ENCODE measurements at places on chromosomes 12 and 14. TPM values are rescaled to one million over a fixed set of nuclear protein-coding genes. Genes with fewer than 3 reads are reported as not detected.
A peak's percentile ranks its signal among the peaks of the same experiment; 100 is the strongest.

RTL1 gene
- 1.2 TPM for total RNA-seq

GLIPR1L1 gene
- total RNA-seq: 9.1 TPM

SCN8A gene
- total RNA-seq: 15.3 TPM

ALX1 gene
- not detected for total RNA-seq

KIF21A gene
- 70.2 TPM for total RNA-seq

PIWIL1 gene
- total RNA-seq: 53.0 TPM

DNA sequence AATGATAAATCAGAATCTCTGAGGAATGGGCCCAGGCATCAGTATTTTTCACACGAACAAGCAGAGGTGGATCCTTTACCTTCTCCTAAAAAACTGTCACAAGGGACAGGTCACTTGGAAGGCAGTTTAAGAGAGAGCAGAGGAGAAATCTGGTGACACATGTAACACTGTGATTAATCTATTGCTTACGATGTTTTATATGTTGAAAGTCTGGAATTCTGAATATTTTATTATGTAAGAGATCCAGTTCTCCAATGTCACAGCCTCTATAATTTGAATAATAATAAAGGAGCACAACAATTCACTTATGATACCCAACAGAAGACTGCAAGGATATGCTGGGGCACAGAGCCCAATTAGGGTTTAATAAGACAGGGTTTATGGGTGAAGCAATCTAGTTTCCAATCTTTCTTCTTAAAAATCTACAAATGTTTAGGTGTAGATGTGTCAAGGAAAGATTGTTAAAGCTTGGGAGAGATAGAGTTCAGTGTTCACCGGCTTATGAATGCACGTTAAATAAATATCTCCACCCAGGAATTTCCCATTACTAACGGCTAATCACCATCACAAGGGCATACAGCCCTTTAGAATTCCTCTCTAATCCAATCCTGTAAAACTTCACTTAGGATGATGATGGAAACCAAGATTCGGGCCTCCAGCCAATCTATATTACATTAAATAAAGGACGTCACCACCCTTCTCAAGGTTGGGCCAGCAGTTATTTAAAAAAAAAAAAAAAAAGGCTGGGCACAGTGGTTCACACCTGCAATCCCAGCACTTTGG lies 23.4 kb downstream of the DUSP16 start:
- DNase-seq: no peak
- no peak overlapping the region for H3K4me3 ChIP-seq
- no peaks in the 10 kb centered on the region for H3K27me3 ChIP-seq
- H3K27ac ChIP-seq: no peak overlapping the region

GRCh38 chr12:16350682-16351081 lies 3.2 kb downstream of the MGST1 start:
- no peak overlapping the region for H3K27ac ChIP-seq
- no peak for DNase-seq
- no peaks in the 10 kb centered on the region for H3K4me1 ChIP-seq
- no peaks in the 10 kb centered on the region for H3K36me3 ChIP-seq
- no peak overlapping the region for H3K4me3 ChIP-seq
- no peaks in the 10 kb centered on the region for H3K27me3 ChIP-seq

DNA sequence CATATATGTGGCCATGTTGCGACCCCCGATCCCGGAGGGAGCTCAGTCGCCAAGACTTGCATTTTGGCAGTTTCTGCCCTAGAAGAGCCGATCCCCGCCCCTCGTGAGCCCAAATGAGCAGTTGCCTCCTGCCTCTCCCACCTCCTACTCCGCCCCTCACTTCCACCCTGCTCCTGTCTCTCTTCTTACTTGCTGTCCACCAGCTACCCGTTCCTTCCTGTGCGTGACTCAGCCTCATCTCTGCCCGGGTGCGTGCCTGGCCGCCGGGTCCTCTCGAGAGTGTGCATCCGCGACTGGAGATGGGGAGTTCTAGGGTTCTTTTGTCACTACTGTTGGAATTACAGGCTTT lies 585 bp downstream of the GPATCH2L start:
- H3K4me1 ChIP-seq: peaks cover 22% of the 10 kb centered on the region
- DNase-seq: peak; percentile 62
- H3K27me3 ChIP-seq: no peaks in the 10 kb centered on the region
- H3K36me3 ChIP-seq: no peaks in the 10 kb centered on the region
- H3K27ac ChIP-seq: peak overlapping the region; percentile 69

DNA sequence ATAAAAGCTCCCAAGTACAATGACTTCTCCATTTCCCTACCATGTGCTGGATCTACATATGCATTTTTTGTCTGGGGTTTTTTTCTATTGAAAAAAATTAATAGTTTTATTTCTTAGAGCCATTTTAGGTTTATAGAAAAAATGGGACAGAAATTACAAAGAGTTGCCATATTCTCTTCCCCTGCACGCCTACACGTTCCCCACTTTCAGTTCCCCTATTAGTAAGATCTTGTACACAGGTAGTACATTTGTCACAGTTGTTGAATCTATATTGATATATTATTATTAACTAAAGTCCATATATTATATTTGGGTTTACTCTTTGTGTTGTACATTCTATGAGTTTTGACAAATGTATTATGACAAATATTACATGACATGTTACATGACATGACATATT lies 35.7 kb downstream of the SIX6 start:
- H3K27ac ChIP-seq: no peak overlapping the region
- no peak for DNase-seq
- H3K4me3 ChIP-seq: no peak overlapping the region
- H3K27me3 ChIP-seq: no peaks in the 10 kb centered on the region

GRCh38 chr12:90908465-90908864 lies 46.5 kb downstream of the CCER1 start:
- H3K4me1 ChIP-seq: no peaks in the 10 kb centered on the region
- no peak overlapping the region for H3K4me3 ChIP-seq
- H3K36me3 ChIP-seq: no peaks in the 10 kb centered on the region
- H3K27me3 ChIP-seq: no peaks in the 10 kb centered on the region

- H3K4me1 ChIP-seq: peaks cover 7% of the 10 kb centered on the region
- H3K36me3 ChIP-seq: no peaks in the 10 kb centered on the region
- no peak for DNase-seq
- no peak overlapping the region for H3K27ac ChIP-seq
- H3K27me3 ChIP-seq: no peaks in the 10 kb centered on the region
- peak overlapping the region; percentile 65 for H3K4me3 ChIP-seq
Observed at GRCh38 chr12:65742018-65743010, 82.0 kb upstream of the HMGA2 start.

DNA sequence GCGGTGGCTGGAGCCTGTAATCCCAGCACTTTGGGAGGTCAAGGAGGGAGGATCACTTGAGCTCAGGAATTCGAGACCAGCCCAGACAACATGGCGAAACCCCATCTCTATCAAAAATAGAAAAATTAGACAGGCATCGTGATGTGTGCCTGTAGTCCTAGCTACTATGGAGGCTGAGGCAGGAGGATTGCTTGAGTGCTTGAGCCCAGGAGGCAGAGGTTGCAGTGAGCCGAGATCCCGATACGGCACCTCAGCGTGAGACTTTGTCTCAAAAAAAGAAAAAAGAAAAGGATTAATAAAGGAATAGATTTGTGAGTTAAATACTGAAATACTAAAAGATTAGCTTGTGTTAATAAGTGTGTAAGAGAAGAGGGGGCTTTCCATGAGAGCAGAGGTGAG lies 29.4 kb downstream of the RPGRIP1 start:
- DNase-seq: no peak
- peak overlapping the region; percentile 42 for H3K4me3 ChIP-seq
- no peaks in the 10 kb centered on the region for H3K27me3 ChIP-seq
- no peaks in the 10 kb centered on the region for H3K4me1 ChIP-seq
- H3K36me3 ChIP-seq: no peaks in the 10 kb centered on the region

DNA sequence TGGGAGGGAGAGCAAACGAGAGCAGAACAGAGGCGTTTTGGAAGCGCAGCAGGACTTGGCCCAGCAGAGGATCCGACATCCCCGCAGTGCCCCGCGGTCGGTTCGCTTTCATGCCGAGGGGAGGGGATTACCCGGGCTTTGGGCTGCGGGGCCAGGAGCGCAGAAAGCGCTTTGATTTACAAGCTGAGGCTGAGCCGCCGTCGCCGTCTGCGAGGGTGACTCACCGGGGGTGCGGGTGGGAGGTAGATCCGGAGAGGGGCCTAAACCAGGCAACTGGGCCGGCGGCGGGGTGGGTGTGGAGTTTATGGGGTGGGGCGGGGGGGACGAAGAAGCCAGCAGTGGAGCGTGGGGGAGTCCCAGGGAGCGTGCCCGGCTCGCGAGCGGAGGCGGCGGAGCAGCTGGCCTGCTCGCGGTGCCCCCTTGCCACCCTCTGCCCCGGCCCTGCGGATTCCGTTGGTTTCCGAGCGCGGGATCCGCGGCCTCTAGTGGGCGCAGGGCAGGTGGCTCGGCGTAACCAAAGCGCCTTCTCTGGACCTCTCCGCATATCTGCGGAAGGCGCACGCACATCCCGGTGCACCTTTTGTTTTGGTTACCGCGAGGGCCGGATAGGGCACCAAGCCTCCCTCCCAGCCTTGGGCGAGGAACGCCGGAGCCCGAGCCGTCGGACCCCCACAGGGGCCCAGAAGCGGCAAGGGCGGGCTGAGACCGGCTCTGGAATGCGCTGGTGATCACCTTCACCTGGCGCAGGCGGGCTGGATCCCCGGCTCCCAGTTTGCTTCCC lies 2.6 kb downstream of the SIX4 start:
- H3K4me1 ChIP-seq: no peaks in the 10 kb centered on the region
- peak overlapping the region; percentile 75 for H3K4me3 ChIP-seq
- H3K36me3 ChIP-seq: no peaks in the 10 kb centered on the region

DNA sequence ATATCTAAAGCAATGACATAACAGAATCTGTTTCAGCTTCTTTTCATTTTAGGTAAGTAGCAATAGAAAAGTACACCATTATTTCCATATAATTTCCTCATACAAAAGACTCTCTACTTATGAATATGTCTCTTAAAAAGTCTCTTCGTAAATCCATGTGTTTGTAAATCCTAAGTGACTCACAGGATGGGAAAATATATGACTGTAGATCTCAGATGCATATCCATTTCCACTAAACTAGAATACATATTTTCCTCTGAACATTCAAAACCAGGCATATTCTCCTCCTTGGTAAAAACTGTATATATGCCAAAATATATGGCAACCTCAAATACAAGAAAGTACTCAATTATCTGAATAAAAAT lies 93.6 kb downstream of the TXNDC16 start:
- DNase-seq: no peak
- no peaks in the 10 kb centered on the region for H3K36me3 ChIP-seq
- no peaks in the 10 kb centered on the region for H3K4me1 ChIP-seq
- no peaks in the 10 kb centered on the region for H3K27me3 ChIP-seq
- H3K4me3 ChIP-seq: no peak overlapping the region
- no peak overlapping the region for H3K27ac ChIP-seq

- H3K4me1 ChIP-seq: no peaks in the 10 kb centered on the region
- no peaks in the 10 kb centered on the region for H3K27me3 ChIP-seq
- H3K27ac ChIP-seq: no peak overlapping the region
- H3K36me3 ChIP-seq: no peaks in the 10 kb centered on the region
- peak; percentile 45 for DNase-seq
- no peak overlapping the region for H3K4me3 ChIP-seq
Observed at GRCh38 chr12:94561943-94562411, 88.4 kb downstream of the TMCC3 start.

DNA sequence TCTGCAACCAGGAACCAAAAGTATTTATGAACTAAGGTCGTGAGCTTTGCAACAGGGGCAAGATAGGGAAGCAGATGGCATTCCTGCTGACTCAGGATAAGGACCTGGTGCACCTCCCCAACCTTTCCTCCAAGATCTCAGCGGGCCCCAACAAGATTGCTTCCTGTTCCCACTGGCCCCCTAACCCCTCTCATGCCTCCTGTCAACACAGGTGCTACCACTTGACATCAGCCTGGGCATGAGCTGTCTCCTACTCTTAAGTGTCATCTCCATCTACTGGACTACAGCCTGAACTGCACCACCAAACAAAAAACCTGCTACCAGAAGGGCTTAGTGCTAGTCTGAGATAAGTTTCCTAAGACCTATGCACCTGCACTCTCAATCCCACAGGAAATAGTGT lies 32.7 kb downstream of the MED6 start:
- H3K4me3 ChIP-seq: no peak overlapping the region
- H3K27ac ChIP-seq: no peak overlapping the region
- H3K36me3 ChIP-seq: no peaks in the 10 kb centered on the region
- DNase-seq: peak; percentile 17
- no peaks in the 10 kb centered on the region for H3K4me1 ChIP-seq

GRCh38 chr12:32894566-32894965 lies 2.0 kb downstream of the PKP2 start:
- H3K4me3 ChIP-seq: no peak overlapping the region
- H3K36me3 ChIP-seq: no peaks in the 10 kb centered on the region
- peaks cover 13% of the 10 kb centered on the region for H3K4me1 ChIP-seq
- DNase-seq: no peak

DNA sequence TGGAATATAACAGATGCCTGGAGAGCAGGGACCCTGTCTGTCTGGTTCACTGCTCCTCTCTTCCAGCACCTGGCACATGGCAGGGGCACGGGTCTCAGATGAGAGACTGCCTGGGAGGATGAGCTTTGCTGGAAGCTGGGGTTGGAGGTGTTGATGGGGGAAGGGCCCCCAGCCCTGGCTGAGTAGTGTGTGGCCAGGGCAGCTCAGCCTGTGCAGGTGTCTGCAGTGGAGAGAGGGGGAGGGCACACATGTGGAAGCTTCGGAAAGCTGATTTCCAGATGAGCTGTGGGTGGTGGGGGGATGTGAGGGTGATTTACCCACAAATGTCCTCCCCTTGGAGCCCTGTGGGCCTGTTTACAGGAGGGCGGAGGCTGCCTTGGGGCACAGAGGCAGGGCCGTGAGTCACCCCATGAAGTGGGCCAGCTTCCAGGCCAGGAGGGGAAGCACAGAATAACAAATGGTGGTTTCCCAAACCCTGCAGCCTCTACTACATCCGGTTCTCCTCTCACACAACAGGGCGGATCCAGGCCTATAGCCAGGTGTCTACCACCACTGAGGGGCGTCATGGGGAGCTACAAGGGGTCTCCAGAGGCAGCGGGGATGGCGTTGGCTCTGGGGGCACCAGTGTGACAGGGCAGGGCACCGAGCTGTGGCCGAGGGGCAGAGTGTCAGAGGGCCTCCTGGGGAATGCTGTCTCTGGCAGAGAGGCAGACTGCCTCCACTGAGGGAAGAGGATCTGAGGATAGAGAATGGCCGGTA lies 11.0 kb downstream of the KRT7 start:
- H3K27ac ChIP-seq: no peak overlapping the region
- H3K27me3 ChIP-seq: no peaks in the 10 kb centered on the region
- H3K4me3 ChIP-seq: no peak overlapping the region
- H3K36me3 ChIP-seq: no peaks in the 10 kb centered on the region
- DNase-seq: peak; percentile 21

DNA sequence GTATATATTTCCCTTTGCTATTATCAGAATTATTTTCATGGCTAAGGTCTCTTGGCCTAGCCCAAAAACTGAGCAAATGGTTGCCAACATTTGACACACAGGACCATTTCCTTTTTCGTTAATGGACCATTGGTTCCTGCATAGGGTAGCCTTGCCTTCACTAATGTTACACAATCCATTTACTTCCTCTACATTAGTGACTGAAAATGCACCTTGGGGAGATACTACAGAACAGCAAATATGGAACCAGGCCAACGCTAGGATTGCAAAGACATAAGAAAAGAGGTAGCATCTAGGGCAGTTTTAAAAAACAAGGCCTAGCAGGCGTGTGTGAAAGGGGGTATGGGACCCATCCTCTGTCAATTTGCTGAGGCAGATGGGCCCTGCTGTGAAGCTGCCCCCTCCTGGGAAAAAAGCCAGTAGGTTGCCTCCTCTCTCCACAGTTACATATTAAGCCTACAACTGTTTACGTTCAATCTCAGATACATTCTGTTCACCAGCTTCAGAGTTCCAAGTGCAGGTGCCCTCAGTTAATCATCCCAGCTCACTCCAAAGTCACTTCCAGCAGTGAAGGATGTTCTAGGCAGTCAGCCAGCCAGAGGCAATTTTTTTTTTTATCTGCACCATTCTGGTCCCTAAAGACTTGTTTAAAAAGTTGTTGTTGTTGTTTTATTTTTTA lies 15.0 kb downstream of the AQP6 start:
- DNase-seq: no peak
- H3K36me3 ChIP-seq: no peaks in the 10 kb centered on the region
- no peak overlapping the region for H3K27ac ChIP-seq
- H3K4me3 ChIP-seq: no peak overlapping the region
